T-helper 2 cell treated with Interferon-gamma antibody and Interleukin-4, amounts not matched to agents 5 μg/mL and 100 μg/mL, for 36 hours (primary cell): ENCODE measurements at places on chromosomes 5 and 9.

DNA sequence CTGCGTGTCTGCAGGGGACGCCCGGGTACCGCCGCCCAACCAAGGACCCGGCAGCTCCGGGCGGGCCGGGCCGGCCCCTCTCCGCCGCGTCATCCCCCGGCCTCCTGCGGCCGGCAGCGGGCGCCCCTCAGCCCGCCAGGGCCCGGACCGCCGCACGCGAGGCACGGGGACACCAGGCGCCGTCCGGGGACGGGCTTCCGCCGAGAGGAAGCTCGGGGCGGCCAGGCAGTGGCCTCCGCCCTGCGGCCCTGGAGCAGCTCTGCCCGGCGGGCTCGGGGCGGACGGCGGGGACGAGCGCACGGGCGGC is 373 bp downstream of the FBXW5 start:
- DNase-seq = no peak

- no peak for DNase-seq
These were observed 98.2 kb downstream of the DPYSL3 start for GRCh38 chr5:147411359-147412319.

DNA sequence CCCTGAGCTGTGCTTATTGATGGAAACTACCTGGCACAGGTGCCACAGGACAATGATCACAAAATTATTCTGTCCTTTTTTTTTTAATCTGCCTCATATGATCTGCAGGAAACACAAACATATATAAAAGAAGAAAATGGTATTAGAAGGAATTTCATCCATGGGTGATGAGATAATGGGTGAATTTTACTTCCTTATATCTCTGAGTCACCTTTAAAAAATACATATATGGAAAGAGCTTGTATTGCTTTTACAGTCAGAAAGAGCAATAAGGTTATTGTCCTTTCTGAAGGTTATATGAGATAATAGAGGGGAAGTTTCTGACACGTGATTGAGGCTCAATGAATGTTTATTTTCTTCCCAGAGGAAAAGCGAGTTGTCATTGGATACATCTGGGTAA is 31.6 kb downstream of the NEURL1B start:
- DNase-seq = no peak

DNA sequence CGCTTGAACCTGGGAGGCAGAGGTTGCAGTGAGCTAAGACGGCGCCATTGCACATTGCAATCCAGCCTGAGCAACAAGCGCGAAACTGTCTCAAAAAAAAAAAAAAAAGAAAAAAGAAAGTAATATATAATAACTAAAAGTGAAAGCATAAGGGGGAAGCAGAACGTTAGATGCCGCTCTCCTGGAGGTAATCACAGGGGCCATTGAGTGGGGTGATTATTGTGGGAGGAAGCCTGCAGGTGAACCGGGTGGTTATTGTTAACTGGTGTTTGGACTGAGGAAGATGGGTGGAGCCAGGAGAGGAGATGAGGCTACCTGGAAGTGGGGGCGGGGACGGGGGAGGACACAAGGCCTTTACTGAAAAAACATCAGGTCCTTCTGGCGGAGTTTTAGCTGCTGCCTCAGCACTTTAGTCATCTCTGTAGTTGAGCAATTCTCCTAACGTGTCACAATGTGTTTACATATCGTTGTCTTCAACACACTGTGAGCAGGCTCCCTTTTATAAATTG is 5.3 kb upstream of the TJP2 start:
- DNase-seq = peak; percentile 76

- DNase-seq = no peak
These were observed 2.7 kb downstream of the HSPB3 start for GRCh38 chr5:54458221-54458620.
